ENCODE measurements at places on chromosomes 5 and 9. TPM values are rescaled to one million over a fixed set of nuclear protein-coding genes. Genes with fewer than 3 reads are reported as not detected.

The SLC34A1 gene
- total RNA-seq: not detected

The FRMD3 gene
- 0.51 TPM for total RNA-seq

The LRRC19 gene
- not detected for total RNA-seq

The ZNF474 gene
- total RNA-seq: 0.16 TPM

The IL5 gene
- not detected for total RNA-seq

The MARCOL gene
- not detected for total RNA-seq

The CATSPER3 gene
- 0.34 TPM for total RNA-seq
